ENCODE measurements at places on chromosomes 4 and X.

DNA sequence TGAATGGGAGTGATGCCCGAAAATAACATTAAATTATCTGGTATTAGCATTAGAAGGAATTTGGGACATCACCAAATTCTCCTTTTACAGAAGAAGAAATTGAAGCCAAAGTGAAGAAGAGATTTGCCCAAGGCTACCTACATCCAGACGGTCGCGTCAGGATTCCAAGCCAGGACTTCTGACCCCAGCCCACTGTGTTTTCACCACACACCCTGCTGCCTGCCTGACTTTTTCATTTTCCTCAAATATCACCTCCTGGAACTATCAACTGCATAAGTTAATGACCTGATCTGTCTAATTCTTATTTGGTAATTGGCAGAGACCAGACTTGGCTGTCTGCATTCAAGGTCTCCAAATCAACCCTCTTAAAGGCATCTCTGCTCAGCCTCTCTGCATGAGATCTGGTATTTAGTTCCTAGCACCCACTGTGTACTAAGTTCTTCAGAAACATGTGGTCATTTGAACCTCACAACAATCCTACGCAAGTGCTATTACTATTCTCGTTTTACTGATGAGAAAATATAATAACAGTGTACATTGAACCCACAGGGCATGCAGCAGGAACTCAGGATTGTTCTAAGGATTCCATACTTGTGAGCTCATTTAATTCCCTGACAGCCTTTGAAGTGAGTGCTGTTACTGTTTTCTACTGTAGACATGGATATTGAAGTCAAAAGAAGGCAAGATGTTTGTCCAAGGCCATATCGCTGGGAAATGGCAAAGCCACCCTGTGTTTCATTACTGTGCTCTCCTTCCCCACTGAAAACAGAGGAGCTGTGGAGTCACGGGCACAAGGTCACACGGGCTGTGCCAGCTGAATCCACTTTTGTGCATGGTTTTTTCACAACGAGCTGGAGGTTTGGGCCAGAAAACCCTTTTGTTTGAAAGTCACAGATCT is 195.2 kb upstream of the C1QTNF7 start:
- DNase-seq = no peak

GRCh38 chr4:84644087-84644486 is 61.2 kb downstream of the CDS1 start:
- no peak for DNase-seq

- no peak for DNase-seq
Measured at GRCh38 chr4:55561889-55562288, 15.2 kb upstream of the CLOCK start.

DNA sequence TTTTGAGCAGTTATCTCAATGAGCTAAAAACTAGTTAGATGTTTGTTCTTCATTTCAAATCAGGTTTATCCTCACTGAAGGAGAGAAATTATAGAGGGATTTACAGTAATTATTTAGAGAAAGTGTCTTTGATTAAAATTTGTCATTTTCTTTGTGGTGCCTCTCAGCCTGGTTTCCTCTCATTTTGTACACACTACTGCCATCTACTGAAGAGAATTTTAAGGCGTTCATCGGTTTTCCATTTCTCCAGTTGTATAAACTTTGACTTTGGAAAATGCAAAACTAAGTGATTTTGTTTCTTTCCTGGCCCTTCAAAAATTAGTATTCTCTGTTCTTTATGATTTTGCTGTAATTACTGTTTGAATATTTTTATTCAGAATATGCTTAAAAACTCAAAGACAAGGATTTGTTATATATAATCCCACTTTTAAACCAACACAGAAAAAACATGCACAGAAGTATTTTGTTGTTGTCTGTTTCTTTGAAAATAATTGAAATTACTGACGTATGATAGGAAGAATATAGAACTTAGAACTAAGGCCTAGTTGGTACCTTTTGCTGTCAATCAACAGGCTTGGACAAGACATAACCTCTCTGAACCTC is 34.4 kb upstream of the ANXA3 start:
- no peak for DNase-seq

- no peak for DNase-seq
Measured at GRCh38 chrX:70171624-70172023, 5.7 kb upstream of the DGAT2L6 start.

- peak; percentile 42 for DNase-seq
Measured at GRCh38 chr4:146521541-146522097, at the start of gene SLC10A7. TSS of gene SLC10A7 (minus strand) at chr4:146521940. CDS start at chr4:146521717, 223 bp downstream.

DNA sequence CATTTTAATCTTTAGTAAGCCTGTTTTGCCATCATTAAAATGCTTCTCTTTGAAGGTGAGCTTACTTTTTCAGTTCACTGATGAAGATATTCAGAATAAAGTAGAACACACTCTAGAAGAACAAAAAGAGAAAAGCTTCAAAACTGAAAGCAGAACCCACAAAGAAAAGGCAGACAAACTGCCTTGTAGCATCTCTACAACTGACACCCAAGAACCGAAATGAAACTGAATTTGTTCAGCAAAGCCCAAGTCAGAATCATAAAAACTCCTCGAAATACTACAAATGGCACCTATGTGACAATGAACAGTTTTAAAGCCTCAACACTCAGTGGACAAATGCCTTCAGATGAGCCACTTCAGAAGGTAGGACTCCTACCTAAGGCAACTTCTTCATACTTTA is 83.6 kb downstream of the MAML3 start:
- DNase-seq = no peak

- no peak for DNase-seq
Measured at GRCh38 chrX:151801980-151802379, 67.4 kb downstream of the CNGA2 start.

- no peak for DNase-seq
Measured at GRCh38 chr4:37188100-37188499, 56.4 kb upstream of the NWD2 start.

DNA sequence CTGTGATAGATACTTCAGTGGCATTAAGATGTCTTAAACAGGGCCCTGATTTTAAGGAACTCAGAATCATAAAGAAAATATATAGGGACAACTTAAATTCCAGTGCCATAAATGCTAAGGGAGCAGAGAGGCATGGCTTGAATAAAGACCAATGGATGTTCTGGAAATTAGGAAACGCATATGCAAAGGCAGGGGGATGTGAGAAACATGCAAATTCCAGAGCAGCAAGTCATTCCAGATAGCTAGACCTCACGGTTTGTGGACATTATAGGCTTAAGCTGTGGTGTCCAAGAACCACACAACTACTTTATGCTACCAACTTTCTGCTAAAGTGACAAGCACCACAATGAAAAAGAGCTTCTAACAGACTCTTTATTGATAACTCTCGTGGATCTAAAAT is 132.6 kb upstream of the ANK2 start:
- DNase-seq = no peak

- no peak for DNase-seq
Measured at GRCh38 chr4:127505203-127505602, 127.6 kb upstream of the INTU start.

DNA sequence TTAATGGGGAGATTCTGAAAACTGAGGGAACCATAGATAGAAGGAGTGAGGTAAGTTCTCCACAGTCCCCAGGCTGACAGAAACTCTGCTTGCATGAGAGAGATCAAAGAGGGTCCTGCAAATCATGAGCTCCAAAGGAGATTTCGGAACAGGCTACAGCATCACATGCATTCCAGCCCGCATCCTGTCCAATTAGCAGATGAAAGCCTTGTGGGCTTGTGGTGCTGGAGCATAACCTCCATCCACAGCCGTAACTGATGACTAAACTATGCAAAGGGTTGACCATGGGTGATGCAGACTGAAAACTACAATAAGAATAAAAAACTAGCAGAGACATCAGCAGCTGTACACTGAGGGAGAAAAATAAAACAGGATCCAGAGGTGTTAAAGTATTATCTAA is 654.5 kb downstream of the TLL1 start:
- no peak for DNase-seq

GRCh38 chrX:14591976-14592375 is 62.6 kb downstream of the GLRA2 start:
- no peak for DNase-seq

DNA sequence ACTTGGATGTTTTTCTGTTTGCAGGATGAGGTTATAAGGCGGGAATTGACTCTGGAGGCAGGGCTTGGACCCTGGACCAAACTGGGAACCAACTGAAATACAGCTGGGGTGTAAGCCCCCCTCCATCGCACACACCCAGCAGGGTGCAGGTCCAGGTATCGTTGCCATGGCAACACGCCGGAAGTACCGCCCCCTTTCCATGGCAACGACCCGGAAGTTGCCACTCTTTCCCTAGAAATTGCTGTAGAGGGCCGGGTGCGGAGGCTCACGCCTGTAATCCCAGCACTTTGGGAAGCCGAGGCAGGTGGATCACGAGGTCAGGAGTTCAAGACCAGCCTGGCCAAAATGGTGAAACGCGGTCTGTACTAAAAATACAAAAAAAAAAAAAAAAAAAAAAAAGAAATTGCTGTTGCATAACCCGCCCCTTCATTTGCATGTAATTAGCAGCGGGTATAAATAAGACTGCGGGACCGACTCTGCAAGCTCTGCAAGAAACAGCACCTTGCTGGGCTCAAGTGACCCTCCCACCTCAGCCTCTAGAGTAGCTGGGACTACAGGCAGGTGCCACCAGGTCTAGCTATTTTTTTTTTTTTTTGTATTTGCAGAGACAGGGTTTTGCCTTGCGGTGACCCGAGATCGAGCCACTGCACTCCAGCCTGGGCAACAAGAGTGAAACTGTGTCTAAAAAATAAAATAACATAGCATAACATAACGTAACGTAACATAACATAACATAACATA is 139.6 kb downstream of the CRLF2 start:
- no peak for DNase-seq

DNA sequence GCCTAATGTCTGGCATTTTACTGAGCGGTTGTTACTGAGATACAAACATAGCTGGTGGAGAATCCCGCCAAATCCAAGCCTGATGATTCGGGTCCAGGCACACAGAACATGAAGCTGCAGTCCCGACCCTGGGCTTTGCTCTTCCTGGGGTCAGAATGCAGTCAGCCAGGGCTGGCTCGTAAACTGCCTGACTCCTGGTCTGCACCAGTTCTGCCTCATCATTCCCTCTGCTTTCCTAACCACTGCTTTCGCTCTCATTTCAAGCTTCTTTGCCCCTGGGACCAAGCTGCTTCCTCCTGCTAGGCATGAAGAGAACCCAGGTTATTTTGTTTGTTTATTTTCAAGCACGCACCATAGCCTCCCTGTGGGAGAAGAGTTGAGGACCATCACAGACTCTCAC is 39.3 kb downstream of the GATB start:
- DNase-seq = no peak

DNA sequence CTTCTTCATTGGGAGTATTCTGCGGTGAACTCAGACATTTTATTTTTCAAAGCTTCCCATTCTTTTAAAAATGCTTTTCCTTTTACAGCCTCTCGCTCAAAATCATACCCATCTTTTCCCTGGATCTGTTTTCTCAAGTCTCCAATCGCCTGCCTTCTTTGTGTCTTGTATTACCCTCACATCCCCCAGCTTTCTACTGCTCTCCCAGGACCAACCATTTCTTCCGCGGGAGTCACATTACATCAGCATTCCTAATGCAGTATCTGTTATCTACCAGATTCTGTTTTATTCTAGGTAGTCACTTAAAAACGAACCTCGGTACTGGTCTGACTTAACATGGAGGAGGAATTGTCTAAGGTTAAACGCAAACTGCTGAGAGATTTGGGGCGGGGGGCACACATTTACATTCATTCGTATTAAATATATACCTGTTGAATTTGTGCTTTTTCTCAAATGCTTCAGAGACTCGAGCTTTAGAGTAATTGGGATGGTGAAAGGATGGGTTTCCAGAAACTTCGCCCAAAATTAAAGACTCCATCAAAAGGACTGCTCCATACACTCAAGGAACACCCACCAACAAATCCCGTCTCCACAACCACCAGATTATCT is 493 bp upstream of the UCHL1 start:
- DNase-seq = no peak

DNA sequence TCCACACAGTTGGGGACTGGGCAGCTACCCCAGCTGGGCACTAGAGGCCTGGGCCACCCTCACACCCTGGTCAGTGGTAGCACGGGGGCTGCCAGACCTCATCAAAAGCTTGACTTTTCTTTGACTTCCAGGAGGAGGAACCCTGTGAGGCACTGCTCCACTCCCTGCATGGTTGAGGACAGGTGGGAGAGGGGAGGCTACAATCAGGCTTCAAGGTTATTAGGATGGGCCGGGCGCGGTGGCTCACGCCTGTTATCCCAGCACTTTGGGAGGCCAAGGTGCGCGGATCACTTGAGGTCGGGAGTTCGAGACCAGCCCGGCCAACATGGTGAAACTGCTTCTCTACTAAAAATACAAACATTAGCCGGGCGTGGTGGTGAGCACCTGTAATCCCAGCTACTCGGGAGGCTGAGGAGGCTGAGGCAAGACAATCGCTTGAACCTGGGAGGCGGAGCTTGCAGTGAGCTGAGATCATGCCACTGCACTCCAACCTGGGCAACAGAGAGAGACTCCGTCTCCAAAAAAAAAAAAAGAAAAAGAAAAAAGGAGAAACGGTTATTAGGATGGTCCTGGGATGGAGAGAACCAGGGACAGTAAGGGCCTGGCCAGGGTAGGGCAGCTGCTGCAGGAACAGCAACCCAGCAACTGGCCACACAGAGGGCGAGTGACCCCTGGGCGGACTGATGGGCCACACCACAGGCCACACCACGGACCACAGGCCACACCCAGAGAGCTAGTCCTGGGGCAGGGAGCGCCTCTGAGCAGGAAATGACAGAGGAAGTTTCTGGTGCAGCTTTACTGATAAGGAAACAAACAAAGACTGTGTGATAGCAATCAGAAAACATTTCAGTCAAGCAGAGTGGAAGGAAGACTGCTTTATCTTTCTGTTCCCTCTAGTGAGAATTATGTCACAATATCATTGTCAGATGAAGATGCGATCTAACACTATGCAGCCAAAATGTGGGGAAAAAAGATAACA is 20.5 kb upstream of the OPN1LW start:
- DNase-seq = no peak

DNA sequence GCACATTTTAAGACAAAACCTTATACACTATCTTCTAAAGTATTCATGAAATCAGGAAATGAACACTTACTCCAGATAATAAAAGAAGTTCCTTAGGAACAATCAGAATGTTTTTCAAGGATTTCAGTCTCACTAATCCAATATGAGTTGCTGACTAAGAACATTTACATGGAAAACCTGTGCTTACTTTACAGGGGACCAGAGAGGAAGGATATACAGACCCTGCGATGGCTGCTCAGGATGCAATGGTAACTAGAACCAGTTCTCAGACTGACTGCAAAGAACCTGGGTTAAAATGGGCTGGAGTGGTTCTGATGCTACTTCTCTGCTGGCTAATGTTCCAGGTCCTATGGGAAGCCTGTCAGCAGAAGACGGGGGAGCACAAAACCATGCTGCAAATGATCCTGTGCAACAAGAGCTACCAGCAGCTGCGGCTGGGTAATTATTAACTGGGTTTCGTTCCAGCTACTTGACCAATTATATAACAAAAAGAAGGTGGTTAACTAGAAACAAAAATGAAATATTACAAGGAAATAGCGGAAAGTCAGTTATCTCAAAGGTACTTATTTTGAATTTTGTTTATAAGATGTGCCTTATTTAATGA is 85.3 kb downstream of the ANXA10 start:
- DNase-seq = no peak
